Astrocyte of the hippocampus (primary cell): ENCODE measurements at places on chromosomes 1 and 21.

GRCh38 chr1:78375996-78376395 lies 114.8 kb upstream of the PTGFR start:
- peak; percentile 64 for DNase-seq

GRCh38 chr1:153360592-153361479 lies 3.2 kb downstream of the S100A9 start:
- DNase-seq = no peak

DNA sequence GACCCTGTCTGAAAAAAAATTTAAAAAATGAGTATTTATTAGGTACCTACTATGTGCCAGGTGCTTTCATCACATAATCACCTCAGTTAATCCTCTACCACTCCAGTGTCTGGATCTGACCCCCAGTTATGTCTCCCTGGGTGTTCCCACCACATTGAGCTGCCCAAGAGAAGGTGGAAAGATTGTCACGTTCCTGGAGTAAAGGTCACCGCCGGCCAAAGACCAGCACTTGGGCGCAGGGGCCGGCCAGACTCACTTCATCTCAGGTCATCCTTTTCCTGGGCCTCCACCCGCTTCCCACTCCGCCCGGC lies 714 bp downstream of the PYCR2 start:
- no peak for DNase-seq

GRCh38 chr1:914131-914890 lies 9.4 kb upstream of the SAMD11 start:
- no peak for DNase-seq

- DNase-seq = no peak
Observed at GRCh38 chr1:23209770-23210169, 7.5 kb downstream of the HTR1D start.

DNA sequence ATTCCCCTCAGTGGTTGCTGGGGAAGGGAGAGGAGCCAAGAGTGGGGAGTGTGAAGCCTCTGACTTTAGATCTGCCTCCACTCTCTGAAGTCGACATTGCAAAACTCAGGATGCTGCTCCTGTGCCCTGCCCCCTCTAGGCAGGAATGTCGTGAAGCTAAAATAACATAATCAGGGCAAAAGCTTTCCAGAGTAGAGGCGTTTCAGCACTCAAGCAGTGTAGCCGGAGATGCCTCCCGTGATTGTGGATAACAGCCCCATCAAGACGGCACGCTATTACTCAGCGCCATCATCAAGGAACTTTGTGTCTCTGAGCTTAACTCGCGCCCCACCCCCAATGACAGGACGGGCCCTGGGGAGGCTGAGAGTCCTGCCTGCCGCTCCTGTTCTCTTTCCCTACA lies 60.0 kb downstream of the FBXO2 start:
- DNase-seq = peak; percentile 31

- DNase-seq = peak; percentile 71
Observed at GRCh38 chr1:156106624-156107488, 7.7 kb upstream of the LMNA start.

GRCh38 chr1:208923456-208923855 lies 660.1 kb upstream of the CAMK1G start:
- DNase-seq = peak; percentile 11

GRCh38 chr1:248807067-248807737 lies 18.5 kb downstream of the SH3BP5L start:
- DNase-seq = peak; percentile 49

DNA sequence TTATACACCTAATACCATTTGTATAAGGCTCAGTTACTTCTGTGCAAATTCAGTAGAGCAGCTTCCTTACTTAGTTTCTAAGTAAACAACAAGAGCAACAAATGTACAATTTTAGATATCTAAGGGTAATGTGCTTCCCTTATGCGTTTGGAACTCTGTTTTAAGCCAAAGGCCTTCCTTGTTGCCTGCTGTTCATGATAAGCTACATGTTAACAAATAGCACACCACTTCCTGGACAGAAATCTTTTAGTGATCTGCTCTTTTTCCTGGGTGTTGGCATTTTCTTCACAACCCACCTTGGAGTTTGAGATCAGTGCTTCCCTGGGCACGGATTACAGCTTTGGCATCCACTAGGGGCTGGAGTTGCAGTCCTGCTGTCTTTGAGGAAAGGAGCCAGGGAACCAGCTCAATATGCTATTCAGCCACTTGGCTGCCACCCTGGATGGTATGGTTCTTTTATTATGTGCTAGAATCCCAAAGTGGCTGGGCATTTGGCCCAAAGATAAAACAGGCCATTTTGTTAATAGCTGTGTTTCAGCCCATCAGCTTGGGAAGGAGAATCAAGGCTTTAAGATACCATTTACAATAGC lies 55.6 kb upstream of the ADAR start:
- DNase-seq = peak; percentile 23

GRCh38 chr1:32179193-32179442 lies 357 bp upstream of the TXLNA start:
- no peak for DNase-seq

- DNase-seq = peak; percentile 52
Observed at GRCh38 chr1:221839782-221840395, 98.0 kb upstream of the DUSP10 start.

DNA sequence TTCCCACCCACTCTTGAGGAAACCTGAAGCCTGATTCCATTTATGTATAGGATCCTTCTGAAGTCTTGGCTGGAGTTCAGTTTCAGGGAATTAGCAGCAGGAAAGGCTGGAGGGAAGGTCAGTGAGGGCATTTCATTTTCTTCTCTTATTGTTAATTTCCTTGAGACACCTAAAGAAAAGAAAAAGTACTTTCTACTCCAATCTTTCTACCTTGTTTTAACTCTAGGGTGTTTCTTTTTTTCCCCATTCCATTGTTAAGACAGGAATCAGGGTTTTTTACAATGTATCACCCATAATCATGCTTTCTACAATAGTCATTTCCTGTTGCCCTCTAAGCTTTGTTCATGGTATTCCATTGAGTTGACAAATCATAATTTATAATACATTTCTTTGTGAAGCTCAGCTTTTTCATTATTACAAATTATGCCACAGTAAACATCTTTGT lies 27.4 kb downstream of the SNRPE start:
- peak; percentile 25 for DNase-seq

DNA sequence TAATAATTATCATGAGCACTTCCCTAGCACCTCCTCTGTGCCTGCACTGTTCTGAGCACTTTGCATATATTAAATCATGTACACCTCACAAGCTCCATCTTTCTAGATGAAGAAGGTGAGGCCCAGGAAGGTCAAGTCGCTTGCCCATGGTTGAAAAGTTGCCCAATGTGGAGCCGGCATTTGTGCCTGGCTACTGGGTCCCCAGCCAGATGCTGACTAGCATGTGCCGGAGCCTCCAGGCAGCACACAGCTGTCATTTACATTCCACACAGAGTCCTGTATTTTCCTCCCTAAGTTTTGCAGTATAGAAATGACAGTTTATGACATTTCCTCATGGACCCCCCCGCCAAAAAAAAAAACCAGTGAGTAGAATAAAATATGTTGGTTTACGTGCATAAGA lies 94.3 kb downstream of the BCAR3 start:
- no peak for DNase-seq

GRCh38 chr1:230170153-230170547 lies 103.1 kb downstream of the GALNT2 start:
- no peak for DNase-seq
